ENCODE measurements at places on chromosomes 1 and 21.

DNA sequence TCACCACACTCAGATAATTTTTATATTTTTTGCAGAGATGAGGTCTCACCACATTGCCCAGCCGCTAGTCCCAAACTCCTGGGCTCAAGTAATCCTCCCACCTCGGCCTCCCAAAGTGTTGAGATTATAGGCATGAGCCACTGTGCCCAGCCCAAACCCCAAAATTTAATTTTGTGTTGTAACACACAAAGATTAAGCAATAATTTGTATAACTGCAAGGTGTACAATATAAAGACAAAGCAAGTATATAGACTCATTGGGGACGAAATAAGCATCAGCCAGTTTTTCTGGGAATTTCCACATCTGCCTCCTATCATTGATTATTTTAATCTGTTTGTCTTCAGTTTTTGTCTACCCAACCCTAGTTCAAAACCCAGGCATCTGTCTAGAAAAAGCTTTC is 42.7 kb downstream of the ST7L start:
- no peak for DNase-seq

- DNase-seq: no peak
Measured at GRCh38 chr1:243623841-243624240, 226.2 kb downstream of the AKT3 start.

- no peak for DNase-seq
Measured at GRCh38 chr1:30632481-30632880, 90.9 kb downstream of the MATN1 start.

DNA sequence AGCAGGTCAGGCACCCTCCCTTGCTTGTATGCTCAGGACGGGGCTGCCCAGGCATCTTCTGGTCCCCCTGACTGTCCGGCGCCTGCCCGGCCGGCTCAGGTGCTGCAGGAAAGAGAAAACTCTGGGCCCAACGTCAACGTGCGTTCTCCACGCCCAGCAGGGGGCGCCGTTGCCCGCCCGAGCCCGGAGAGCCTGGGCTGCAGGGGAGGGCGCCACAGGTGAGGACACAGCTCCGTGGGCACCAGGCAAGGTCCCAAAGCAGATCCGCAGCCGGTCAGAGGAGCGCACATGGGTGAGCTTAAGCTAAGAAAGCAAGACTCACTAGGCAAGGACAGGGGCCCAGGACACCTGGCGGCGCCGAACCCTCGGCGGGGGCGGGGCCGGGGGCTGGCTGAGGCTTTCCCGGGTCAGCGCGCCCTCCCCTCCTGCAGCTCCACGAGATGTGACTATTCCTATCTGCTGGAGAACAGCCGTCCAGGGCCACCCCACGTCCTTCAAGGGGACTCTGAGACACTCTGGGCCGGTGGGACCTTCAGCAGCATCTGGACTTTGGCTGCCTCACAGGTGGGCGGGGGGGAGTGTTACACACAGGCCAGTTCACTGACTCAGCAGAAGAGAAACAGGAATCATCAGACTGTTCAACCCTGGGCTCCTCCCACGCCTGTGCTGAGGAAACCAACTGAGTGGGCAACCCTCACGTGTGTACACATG is 29.3 kb downstream of the KRTAP10-1 start:
- peak; percentile 48 for DNase-seq

DNA sequence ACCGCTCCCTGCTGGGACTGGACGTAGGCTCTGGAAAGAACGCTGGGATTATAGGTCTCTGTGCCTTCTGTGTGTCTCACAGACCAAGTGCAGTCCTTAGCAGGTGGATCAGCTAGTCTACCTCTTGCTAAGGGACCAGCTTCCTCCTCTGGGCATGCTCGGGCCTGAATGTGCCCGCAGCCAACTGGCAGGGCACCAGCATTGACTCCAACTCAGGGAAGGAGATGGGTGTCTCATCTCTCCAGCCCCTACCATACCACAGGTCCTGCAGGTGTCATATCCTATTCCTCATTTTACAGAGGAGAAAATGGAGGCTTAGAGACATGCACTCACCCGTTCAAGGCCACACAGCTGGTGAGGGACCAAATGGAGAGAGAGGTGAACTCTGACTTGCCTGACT is 340.2 kb downstream of the PTPRU start:
- no peak for DNase-seq

- no peak for DNase-seq
Measured at GRCh38 chr1:220484135-220484534, 43.8 kb upstream of the MARK1 start.

- no peak for DNase-seq
Measured at GRCh38 chr21:46048926-46049889, 48.7 kb upstream of the COL6A2 start.

DNA sequence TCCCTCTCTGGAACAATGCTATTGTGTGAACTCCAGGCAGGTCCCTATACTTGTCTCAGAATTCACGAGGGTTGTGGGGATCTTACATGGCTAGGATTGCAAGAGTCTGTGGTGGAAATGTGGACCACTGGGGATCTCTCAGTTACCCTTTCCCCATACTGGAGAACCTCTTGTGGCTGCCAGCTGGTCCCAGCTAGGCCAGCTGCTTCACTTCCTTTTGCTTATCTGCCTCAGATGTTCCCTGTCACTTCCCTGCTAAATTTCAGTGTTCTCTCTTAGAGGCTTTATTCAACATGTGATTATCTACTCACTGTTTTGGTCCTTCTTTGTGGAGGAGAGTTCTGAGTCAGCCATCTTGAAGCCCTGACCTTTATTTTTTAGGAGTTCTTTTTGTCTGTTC is 75.9 kb upstream of the SAMD13 start:
- no peak for DNase-seq

- DNase-seq: no peak
Measured at GRCh38 chr1:198929111-198929604, 290.3 kb downstream of the PTPRC start.

- no peak for DNase-seq
Measured at GRCh38 chr1:8434101-8434500, 116.2 kb downstream of the SLC45A1 start.

GRCh38 chr1:214377485-214377884 is 96.5 kb downstream of the SMYD2 start:
- DNase-seq: no peak

DNA sequence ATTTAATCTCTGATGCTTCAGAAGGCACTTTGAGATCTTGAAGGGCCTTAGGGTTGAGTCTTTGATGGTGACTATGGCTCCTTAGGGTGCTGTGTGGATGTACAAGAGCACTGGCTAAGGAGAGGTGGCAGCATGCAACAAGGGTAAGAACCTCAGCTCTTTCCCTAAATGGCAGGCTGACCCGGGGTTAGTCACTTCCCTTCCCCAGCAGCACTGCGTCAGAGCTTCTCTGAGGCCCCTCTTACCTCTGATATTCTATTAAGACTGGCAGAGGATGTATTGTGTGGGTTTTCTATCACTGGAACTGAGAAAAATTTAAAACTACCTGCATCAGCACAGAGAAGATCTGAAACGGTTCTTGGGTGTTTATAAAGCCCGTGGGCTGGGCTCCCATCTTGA is 11.8 kb downstream of the C1orf116 start:
- DNase-seq: no peak

DNA sequence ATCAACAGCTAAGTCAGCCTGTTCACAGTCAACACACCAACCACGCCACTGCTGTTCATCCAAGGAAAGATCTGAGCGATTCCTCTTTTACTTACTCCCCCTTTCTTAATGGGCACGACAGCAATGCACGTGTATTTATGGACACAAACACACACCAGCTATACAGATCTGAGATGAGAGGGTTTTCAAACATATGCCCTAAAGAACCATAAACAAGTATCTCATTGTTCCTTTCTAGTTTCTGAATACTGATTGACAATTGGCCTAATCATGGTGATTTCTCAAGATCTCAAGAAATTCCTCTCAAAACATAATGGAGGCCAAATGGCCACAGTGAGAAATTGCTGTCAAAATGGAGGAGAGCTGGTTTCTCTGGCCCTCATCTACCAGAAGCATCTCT is 18.0 kb downstream of the TOR3A start:
- DNase-seq: no peak

DNA sequence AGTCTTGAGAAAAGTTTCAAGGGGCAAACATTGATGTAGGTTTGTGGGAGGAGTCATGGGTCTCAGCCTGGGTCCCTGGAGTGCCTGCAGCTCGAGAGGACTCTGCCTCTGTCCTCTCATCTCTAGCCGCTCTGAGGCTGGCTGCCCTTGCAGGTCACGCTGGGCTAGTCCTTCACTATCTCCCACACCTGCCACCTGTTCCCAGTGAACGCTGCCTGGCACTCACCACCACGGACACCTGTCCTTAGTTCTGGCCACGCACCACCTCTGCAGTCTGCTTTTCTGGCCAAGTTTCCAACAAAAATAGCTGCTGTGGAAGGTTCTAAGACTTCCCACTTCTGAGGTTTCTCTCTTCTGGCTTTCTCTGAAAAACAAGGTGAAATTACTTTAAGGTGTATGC is 52.5 kb downstream of the SH3BGR start:
- no peak for DNase-seq

DNA sequence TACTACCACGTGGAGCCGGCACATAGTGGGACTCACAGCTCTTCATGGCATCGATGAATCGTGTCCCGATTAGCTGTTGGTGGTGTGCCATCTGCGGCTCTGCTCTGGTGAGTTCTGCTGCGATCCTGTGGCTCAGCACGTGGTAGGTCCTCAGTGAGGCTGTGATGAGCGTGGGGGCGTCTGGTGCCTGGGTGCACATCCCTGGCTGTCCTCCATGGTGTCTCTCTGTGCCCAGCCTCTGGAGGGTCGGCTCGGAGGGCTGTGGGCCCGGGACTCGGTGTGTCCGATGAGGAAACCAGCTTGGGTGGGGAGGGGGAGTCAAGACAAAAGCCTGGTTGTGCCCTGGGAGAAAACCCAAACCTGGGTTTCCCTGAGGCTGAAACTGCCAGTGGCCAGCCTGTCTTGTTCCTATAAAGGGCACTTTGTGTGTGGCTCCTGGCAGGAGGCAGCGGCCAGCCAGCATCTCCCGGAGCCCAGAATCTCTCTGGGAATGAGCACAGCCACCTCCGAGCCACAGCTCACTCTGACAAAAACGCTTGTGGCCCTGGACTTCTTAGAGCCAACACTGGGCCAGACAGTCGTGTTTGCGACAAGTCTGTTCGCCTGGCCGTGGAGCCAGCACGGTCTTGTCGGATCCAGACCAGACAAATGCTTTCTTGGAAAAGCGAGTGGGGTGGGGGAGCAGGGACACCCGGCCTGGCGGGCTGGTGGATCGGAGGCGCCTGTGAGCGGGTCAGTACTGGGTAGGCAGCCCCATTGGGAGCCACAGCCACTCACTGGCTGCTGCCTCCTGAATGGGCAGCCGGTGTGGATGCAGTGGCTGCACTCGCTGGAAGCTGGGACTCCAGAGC is 31.8 kb downstream of the SPSB1 start:
- no peak for DNase-seq

GRCh38 chr1:91556556-91556955 is 55.9 kb downstream of the CDC7 start:
- no peak for DNase-seq

- no peak for DNase-seq
Measured at GRCh38 chr1:30028283-30028682, 695.1 kb downstream of the MATN1 start.

DNA sequence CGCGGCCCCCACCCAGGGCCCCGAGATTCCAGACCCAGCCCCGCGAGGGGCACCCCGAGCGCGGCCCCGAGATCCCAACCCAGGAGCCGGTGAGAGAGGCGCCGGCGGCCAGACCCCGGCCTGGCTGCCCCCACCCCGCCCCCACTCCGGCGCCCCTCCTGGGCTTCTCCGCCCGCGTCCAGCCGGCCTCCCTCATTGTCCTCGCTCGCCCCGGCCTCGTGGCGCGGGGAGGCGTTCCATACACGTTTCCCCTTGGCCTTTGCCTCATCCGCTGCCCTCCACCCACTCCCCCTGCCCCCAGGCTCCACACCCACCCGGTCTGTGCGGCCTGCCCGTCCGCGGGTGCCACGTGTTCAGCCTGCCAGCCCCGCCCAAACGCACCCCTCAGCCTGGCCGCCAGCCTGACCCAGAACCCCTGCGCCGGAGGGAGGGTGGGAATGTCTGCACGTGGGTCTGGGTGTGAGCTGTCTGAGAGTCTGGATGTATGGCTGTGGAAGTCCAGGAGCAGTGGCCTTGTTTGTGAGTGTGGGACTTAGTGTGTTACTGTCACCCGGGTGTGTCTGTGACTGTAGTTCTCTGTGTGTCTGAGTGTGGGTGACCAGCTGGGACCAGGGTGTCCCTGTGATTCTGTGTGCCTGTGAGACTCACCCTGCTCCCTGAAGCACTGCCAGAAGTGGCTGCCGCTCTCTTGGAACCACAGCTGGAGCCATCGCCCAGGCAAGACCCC is 681 bp downstream of the B4GALT2 start:
- DNase-seq: no peak

- no peak for DNase-seq
Measured at GRCh38 chr1:184080309-184080708, 28.8 kb downstream of the TSEN15 start.

DNA sequence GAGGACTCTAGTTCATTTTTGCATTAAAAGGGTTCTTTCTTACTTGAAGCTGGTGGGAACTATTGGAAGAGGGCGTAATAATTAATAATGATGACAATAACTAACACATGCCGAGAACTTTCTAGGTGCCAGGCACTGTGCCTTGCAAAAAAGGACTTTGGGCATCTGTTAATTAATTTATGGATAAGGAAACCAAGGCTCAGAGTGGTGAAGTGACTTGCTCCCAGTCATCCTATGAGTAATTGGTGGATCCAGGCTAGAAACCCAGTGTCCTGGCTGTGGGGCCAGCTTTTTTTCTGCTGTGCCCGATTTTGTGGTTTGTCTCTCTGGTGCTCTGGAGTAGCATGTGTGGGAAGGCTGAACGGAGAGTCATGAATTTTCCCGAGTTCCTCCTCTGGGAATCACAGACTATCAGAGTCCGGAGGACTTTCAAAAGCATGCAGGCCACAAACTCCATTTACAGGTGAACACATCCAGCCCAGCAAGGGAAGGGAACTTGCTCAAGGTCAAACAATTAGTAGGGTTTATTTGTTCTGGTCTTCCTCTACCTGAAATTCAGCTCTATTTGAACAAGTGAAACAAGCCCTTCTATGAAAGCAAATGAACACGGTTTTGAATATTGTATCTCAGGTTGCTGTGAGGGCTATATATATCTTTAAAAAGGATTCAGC is 23.4 kb downstream of the ROR1 start:
- DNase-seq: no peak

DNA sequence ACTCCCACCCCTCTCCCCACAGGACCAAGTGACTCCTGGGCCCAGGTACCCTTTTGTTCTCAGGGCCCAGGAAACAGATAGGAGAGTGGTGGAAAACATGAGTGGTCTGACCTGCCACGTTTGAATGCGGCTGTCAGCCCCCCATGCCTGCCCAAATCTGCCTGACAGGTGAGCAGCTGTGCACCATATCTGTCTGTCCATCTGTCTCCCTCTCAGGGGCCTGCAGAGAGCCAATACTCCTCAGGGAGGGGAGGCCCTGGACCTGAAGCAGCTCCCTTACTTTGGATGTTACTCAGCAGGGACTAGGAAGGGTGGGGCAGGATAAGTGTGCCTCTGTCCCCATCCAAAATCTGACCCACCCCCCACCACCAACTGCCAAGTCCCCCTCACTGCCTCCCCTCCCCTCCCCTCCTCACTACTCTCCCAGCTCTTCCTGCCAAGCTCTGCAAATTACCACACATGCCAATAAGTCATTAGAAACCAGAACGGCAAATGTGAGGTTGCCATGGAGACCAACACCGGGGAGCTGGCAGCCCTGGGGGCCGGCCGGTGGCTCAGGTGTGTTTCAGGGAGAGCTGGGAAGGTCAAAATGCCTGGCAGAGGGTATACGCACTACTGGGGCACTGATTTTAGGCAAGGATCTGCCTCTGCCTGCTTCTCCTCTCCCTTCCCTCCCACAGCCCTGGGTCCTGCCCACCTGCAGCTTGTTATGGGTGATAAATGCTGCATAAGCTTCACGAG is 11.5 kb downstream of the LRRN2 start:
- DNase-seq: no peak

GRCh38 chr1:15411593-15412137 is 2.0 kb downstream of the EFHD2 start:
- no peak for DNase-seq

GRCh38 chr1:101002551-101002950 is 23.0 kb downstream of the DPH5 start:
- no peak for DNase-seq

Data from stimulated activated CD8-positive, alpha-beta memory T cell treated with anti-CD3 and anti-CD28 coated beads, Interleukin-4, amount 100 ng/mL, for 4 hours (primary cell).